ENCODE measurements at places on chromosomes 4 and X.

- DNase-seq, result no peak
Observed at GRCh38 chr4:16692961-16693506, 205.4 kb downstream of the LDB2 start.

DNA sequence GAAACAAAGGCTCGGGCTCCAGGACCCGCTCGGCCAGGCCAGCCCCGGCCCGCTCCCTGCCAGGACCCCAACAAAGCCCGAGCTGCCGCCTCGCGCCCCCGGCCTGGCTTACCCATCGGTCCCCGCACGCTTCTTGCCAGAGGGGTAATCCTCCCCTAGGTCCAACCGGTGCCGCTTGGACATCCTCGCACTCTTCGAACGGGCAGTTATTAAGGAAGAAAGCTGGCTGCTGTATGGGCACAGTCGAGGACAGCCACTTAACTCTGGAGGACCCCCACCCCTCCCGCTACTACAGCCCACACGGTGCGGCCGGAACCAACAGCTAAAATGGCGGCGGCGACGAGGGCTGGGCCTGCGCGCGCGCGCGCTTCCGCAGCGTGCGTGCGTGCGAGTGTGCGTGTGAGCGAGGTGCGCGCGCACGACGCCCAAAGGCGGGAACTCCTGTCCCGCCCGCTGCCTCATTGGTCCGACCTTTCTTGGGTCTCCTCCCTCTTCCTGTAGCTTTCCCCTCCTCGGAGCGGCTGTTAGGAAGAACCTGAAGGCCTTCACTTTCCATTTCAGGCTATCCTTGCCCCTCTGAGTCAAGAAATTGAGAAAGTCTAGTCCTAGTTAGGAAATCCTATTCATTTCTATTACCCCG lies at the start of gene DHX15:
DHX15 (minus strand) TSS at position 344 of the 640 bp plus-strand sequence; CDS start at position 183, 161 bp downstream.
- DNase-seq, result peak; percentile 99

DNA sequence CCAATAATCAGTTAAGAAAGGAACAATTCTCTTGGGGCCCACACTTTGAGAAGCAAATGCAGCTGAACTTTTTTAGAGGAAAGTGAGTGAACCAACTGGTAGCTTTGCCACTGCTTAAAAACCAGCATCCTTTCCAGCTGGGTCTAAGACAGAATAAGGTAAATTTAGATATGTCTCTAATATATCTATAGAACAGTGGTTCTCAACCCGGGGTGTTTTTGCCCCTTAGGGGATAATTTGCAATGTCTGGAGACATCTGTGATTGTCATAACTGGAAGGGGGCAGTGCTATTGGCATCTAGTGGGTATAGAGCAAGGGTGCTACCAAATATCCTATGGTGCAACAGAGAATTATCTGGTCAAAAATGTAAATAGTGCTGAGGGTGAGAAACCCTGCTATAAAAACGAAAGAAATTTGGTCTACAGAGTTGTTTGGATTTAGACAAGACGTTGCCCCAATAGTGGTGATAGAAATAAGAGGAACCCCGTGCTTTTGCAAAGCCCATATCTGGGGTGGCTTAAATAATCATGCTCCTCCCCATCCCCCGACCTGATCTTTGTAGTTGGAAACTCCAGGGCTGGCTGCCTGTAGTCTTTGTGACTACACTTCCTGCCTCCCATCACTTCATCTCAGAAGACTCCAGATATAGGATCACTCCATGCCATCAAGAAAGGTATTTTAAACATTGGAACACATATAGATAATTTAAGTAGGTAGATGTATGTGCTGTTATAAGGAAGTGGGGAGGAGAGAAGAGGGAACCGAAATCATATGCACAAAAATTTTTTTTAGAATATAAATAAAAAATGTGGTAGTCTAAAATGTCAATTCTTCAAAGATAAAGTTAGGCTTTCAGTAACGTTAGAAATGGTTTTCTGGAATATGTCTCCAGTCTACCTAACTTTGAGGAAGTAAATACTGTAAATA lies at the start of gene TLR7:
TLR7 (plus strand) TSS at position 622 of the 927 bp plus-strand sequence. CDS start 507 bp downstream, outside the sequence.
- DNase-seq, result no peak

GRCh38 chr4:32184186-32184585 lies 1464.0 kb downstream of the PCDH7 start:
- no peak for DNase-seq

GRCh38 chr4:186727977-186728519 lies 4.4 kb upstream of the FAT1 start:
- DNase-seq, result peak; percentile 56

DNA sequence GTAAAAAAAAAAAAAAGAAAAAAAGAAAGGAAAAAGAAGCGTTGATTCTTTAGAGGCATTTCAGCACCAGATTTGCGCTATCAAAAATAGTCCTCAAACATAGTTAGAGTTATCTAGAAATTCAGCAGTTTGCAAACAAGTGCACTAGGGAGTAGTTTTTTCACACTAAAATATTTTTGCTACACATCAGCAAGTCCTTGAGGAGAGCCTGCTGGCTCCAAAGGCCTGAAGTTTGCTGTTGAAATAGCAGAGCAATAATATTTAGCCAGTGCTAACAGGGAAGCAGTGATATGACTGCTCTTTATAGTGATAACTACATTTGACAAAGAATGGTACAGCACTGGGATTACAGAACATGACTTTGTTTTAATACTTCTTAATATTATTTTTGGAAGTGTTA lies 472.2 kb downstream of the PCDH7 start:
- DNase-seq, result no peak

- no peak for DNase-seq
Observed at GRCh38 chr4:38683276-38683675, 19.3 kb downstream of the KLF3 start.

- peak; percentile 35 for DNase-seq
Observed at GRCh38 chr4:65661471-65661870, 8.8 kb downstream of the EPHA5 start.

DNA sequence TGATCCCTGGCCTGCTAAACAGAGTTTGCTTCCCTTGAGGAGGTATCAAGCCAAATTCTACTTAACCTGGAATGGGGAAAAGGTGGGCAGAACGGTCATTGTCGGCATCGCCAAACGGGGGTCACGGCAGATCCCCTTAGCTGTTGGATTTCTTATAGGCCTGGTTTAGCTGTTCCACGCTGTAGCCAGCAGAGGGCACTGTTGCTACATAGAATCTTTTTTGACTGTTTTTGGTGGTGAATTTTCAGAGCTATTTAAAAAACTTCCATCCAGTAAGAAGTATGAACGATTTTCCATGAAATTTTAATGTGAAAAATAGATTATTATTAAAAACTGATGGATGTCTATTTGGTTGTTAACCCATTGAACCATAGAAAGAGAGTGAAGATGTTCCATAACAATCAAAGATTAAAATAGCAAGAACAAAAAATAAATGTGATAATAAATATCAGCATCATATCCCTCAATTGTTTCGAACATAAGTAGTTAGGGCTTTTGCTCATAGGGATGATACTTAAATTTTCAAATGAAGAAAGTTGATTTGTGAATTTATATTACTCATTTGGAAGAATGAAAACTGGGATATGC lies 56.6 kb downstream of the LINC00632 start:
- DNase-seq, result peak; percentile 60

DNA sequence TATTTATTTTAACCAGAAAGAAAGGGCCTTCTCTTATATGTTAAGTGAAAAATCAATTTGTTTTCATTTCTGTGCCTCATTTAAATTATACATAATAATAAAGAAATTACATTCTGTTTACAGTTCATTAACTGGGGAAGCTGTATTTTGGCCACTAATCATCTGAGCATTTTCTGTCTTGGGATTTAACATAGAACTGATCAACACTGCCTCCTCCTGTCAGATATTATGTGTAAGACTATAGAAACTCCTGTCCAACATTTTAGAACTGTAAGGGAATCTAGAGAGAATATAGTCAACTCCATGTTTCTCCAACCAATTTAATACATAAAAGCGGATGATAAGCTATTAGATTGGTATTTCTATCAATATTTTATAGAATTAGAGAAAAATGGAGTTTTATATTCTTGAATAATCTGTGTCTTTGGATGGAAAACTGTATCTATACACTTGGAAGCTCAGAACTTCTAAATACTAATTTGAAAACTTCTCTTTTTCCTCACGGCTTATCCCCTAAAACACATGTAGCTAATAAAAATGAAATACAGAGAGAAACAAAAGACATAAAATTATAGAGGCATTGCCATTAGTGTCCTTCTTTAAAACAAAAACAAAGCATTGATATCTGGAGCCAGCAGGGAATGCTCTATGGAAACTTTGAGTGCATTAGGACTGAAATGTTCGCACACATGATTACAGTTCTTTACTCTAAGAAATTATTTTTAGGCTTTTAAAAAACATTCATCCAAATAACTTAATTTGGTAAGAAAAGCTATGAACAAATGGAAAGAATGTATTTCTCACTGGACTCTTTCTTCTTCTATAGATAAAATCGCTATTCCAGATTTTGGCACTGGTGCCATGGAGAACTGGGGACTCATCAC lies 33.1 kb downstream of the ENPEP start:
- DNase-seq, result peak; percentile 44

- no peak for DNase-seq
Observed at GRCh38 chrX:109344101-109344500, 137.8 kb downstream of the GUCY2F start.

GRCh38 chrX:22660756-22661155 lies 339.0 kb upstream of the DDX53 start:
- no peak for DNase-seq

DNA sequence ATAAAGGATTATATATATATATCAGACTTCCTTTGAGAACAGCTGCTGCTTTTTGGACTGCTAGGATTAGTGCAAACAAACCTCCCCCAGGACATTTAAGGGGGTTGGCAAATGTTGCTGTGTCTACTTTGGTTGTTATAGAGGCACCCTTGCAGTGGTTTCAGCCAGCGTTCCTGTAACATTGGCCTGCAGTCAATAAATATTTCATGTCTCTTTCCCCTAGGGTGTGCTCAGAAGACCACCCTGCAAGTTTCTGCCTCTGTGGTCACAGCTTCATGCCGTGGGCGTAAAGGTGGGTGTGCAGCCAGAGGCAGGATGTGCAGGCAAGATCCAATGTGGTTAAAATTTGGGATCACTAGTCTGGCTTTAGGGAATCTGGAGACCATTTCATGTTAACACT lies 28.9 kb downstream of the FGF5 start:
- no peak for DNase-seq

DNA sequence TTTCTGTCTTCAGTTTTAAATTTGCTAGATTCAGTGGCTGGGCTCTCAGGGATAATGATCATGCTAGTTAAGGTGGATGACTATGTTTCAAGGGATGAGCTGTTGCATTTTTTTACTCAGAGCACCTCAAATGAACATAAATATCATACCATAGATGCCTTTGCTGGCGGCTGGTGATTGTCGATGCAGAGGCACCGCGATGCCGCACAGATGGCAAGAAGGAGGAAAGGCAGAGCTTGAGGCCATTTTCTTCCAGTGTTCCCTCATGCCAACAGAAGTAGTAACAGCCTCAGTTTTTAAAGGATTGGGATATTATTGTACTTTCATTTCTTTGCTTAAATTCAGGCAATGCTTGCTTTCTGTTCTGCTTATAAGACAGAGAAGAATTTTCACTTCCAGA lies 654.7 kb upstream of the IGFBP7 start:
- DNase-seq, result no peak

- DNase-seq, result peak; percentile 65
Observed at GRCh38 chr4:89137695-89138094, 26.4 kb downstream of the TIGD2 start.

- DNase-seq, result no peak
Observed at GRCh38 chr4:153834901-153835300, 46.0 kb upstream of the SFRP2 start.

Measured in GM23338 (cell line).